Activated CD4-positive, alpha-beta T cell treated with anti-CD3 and anti-CD28 coated beads, Interleukin-2, amount 10 ng/mL, durations not matched to agents 24 days and 14 days (primary cell): ENCODE measurements at places on chromosomes 4 and X. TPM values are rescaled to one million over a fixed set of nuclear protein-coding genes. Genes with fewer than 3 reads are reported as not detected.

GRCh38 chr4:16269240-16269639 is 43.0 kb upstream of the TAPT1 start:
- H3K36me3 ChIP-seq: no peaks in the 10 kb centered on the region
- DNase-seq: no peak
- peaks cover 6% of the 10 kb centered on the region for H3K27me3 ChIP-seq
- no peaks in the 10 kb centered on the region for H3K4me1 ChIP-seq
- H3K4me3 ChIP-seq: no peak overlapping the region

Gene TMEM165
- total RNA-seq: 87.2 and 99.1 TPM in 2 replicates

Gene TCP11X2
- total RNA-seq: not detected in 2 replicates

Gene CCNQ
- 27.3 and 28.7 TPM in 2 replicates for total RNA-seq

- DNase-seq: no peak
- H3K36me3 ChIP-seq: no peaks in the 10 kb centered on the region
- H3K4me3 ChIP-seq: no peak overlapping the region
- H3K27me3 ChIP-seq: peaks cover 9% of the 10 kb centered on the region
- no peaks in the 10 kb centered on the region for H3K4me1 ChIP-seq
These were observed 263.8 kb downstream of the PRDM5 start for GRCh38 chr4:120658772-120659171.

GRCh38 chrX:115364670-115365069 is 75.2 kb downstream of the LUZP4 start:
- no peaks in the 10 kb centered on the region for H3K4me1 ChIP-seq
- H3K27ac ChIP-seq: no peak overlapping the region
- no peaks in the 10 kb centered on the region for H3K36me3 ChIP-seq

DNA sequence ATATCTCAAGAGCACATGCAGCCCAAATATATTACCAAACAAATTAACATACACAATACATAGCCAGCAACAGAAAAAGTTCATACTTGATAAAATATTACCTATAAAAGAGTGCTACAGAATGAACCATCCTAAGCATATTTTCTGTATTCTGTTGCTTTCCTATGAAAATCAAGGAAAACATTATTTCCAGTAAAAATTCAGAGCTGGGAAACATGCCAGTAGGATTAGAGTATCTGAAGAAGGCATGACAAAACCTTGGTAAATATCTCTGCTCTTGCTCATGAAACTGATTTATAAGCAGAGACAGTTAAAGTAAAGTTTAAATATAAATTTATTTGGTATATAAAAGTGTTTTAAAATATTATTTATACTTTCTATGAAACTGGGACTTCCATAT is 599.7 kb downstream of the ARAP2 start:
- H3K4me1 ChIP-seq: no peaks in the 10 kb centered on the region
- no peak overlapping the region for H3K4me3 ChIP-seq
- no peaks in the 10 kb centered on the region for H3K27me3 ChIP-seq
- no peak for DNase-seq

Gene HMGN5
- 0.88 and 1.5 TPM in 2 replicates for total RNA-seq

DNA sequence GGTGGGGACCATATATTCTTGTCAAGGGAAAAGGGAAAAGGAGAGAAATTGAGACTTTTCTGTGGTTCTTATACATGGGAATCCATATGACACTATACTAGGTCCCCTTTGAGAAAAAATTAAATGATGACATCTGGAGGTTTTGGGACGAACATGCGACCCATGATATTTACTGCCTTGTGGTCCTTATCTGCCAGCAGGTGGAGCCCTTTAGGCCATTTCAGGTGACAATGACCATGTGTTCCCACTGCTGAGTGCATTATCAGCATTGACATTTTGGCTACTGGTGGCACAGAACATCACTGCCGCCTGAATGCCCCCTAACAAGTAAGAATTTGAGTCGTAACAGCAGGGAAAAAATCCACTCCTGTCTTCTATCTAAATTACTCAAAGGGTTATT is 843.4 kb downstream of the FSTL5 start:
- no peaks in the 10 kb centered on the region for H3K4me1 ChIP-seq
- DNase-seq: no peak

Gene ZIC3
- not detected in 2 replicates for total RNA-seq

Gene CWH43
- total RNA-seq: not detected in 2 replicates

GRCh38 chr4:187191676-187192075 is 468.0 kb upstream of the FAT1 start:
- no peaks in the 10 kb centered on the region for H3K27me3 ChIP-seq
- H3K27ac ChIP-seq: no peak overlapping the region
- no peak overlapping the region for H3K4me3 ChIP-seq
- DNase-seq: no peak
- H3K36me3 ChIP-seq: no peaks in the 10 kb centered on the region

DNA sequence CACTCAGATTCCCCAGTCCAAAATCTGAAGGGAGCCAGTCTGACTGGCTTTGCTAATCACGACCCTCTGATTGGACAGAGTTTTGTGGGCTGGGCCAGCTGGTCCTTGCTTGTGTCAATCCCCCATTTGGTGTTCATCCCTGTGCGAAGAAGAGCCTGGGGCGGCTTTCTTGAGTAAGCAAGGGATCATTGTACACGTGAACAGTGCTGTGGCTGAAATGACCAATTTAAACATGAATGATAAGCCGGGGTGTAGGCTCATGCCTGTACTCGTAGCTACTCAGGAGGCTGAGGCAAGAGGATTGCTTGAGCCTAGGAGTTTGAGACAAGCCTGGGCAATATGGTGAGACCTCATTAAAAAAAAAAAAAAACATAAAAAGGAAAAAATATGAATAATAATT is 379.1 kb downstream of the RAPGEF2 start:
- no peaks in the 10 kb centered on the region for H3K4me1 ChIP-seq
- no peaks in the 10 kb centered on the region for H3K36me3 ChIP-seq
- no peak overlapping the region for H3K4me3 ChIP-seq
- peaks cover 12% of the 10 kb centered on the region for H3K27me3 ChIP-seq

GRCh38 chrX:110399966-110400365 is 41.3 kb downstream of the RTL9 start:
- no peak overlapping the region for H3K27ac ChIP-seq
- no peak for DNase-seq
- no peaks in the 10 kb centered on the region for H3K4me1 ChIP-seq

Gene C1QTNF7
- total RNA-seq: not detected in 2 replicates

- DNase-seq: no peak
- no peak overlapping the region for H3K27ac ChIP-seq
- H3K4me1 ChIP-seq: no peaks in the 10 kb centered on the region
- peaks cover 4% of the 10 kb centered on the region for H3K27me3 ChIP-seq
- no peaks in the 10 kb centered on the region for H3K36me3 ChIP-seq
These were observed 56.7 kb upstream of the RASSF6 start for GRCh38 chr4:73676861-73677323.

DNA sequence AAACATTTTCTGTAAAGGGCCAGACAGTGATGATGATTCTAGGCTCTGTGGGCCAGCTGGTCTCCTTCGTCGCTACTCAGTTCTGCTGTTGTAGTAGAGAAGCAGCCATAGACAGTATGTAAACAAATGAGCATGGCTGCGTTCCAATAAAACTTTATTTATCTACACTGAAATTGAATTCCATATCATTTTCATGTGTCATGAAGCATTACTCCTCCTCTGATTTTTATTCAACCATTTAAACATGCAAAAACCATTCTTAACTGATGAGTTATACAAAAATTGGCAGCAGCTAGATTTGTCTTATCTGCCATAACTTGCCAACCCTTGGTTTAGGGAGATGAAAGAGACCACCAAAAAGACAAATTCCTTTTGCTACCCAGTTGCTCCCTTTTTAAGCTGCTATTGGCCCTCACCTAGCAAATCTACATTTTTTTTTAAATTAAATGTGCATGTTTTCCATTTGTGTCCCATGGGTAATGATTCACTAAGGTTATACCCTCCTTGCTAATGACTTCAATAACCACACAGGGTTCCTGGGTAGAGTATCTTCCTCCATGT is 309.9 kb downstream of the DHX15 start:
- H3K27me3 ChIP-seq: no peaks in the 10 kb centered on the region
- no peaks in the 10 kb centered on the region for H3K4me1 ChIP-seq
- DNase-seq: no peak
- no peak overlapping the region for H3K27ac ChIP-seq

- DNase-seq: no peak
- H3K4me3 ChIP-seq: no peak overlapping the region
- H3K27me3 ChIP-seq: peaks cover 13% of the 10 kb centered on the region
- no peak overlapping the region for H3K27ac ChIP-seq
- no peaks in the 10 kb centered on the region for H3K4me1 ChIP-seq
These were observed 6.4 kb upstream of the SCML2 start for GRCh38 chrX:18360867-18361266.

GRCh38 chr4:2335729-2336101 is 73.8 kb upstream of the MXD4 start:
- no peak overlapping the region for H3K4me3 ChIP-seq
- H3K4me1 ChIP-seq: no peaks in the 10 kb centered on the region
- DNase-seq: no peak
- no peak overlapping the region for H3K27ac ChIP-seq

- no peaks in the 10 kb centered on the region for H3K4me1 ChIP-seq
- H3K27me3 ChIP-seq: no peaks in the 10 kb centered on the region
- H3K4me3 ChIP-seq: no peak overlapping the region
- no peak overlapping the region for H3K27ac ChIP-seq
- DNase-seq: no peak
- no peaks in the 10 kb centered on the region for H3K36me3 ChIP-seq
These were observed 183.5 kb upstream of the ANXA10 start for GRCh38 chr4:167908816-167909215.

GRCh38 chrX:433771-434170 is 47.1 kb upstream of the PPP2R3B start:
- no peak for DNase-seq
- H3K4me1 ChIP-seq: peaks cover 2% of the 10 kb centered on the region
- H3K4me3 ChIP-seq: no peak overlapping the region
- H3K27ac ChIP-seq: no peak overlapping the region
- no peaks in the 10 kb centered on the region for H3K36me3 ChIP-seq
- H3K27me3 ChIP-seq: peaks cover 2% of the 10 kb centered on the region
